ENCODE measurements at places on chromosomes 6 and 20.

- DNase-seq = no peak
Observed at GRCh38 chr6:143952947-143953701, 54.9 kb downstream of the PLAGL1 start.

- no peak for DNase-seq
Observed at GRCh38 chr20:10659651-10660601, 13.9 kb downstream of the JAG1 start.

GRCh38 chr20:1671891-1672669, 14.5 kb upstream of the SIRPG start:
- DNase-seq = no peak

GRCh38 chr6:12119085-12119588, 107.0 kb downstream of the HIVEP1 start:
- no peak for DNase-seq

DNA sequence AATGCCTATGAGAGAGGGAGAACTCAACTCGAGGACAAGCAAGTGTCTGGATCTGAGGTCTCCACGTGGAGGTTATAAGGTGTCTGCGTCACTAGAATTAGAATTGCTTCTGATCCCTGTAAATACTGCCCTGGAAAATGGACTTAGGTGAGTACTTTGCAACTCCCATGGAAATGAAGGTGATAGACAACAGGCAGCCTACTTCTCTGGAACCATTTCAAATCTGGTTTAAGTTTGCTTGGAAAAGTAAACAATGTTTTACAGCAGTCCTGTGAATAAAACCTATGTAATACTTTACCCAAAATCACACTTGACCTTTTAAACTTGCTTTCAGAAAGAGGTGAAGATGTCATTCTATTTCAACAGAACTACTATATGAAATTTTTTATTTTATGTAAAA, 70.1 kb upstream of the TENT5A start:
- DNase-seq = no peak

- DNase-seq = no peak
Observed at GRCh38 chr20:40894237-40894630, 134.4 kb upstream of the TOP1 start.

DNA sequence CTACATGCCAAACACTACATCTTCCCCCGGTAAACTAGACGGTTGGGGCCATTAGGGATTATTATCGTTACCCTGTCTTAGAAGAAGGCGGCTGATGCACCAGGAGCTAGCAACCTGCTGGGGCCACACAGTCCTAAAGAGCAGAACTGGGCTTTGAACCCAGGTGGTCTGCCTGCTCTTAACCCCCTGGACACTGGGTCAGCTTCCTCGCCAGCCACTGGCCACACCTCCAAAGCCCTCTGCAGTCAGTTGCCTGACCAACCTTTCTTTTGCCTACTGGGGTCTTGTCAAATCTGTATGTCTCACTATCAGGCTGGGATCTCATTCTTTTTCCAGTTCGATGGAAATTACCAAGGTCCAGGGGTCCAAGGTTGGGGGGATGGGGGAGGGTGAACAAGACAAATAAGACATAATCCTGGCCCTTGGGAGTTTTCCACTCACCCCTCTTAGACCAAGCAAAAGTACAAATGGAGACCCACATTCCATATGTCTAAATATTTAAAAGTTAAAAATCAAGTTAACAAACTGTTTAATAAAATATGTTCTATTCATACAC, 34.0 kb upstream of the FOXP4 start:
- DNase-seq = no peak

- no peak for DNase-seq
Observed at GRCh38 chr6:114062199-114062598, 91.3 kb upstream of the HDAC2 start.

GRCh38 chr20:41830702-41831101, 212.5 kb upstream of the CHD6 start:
- DNase-seq = no peak

DNA sequence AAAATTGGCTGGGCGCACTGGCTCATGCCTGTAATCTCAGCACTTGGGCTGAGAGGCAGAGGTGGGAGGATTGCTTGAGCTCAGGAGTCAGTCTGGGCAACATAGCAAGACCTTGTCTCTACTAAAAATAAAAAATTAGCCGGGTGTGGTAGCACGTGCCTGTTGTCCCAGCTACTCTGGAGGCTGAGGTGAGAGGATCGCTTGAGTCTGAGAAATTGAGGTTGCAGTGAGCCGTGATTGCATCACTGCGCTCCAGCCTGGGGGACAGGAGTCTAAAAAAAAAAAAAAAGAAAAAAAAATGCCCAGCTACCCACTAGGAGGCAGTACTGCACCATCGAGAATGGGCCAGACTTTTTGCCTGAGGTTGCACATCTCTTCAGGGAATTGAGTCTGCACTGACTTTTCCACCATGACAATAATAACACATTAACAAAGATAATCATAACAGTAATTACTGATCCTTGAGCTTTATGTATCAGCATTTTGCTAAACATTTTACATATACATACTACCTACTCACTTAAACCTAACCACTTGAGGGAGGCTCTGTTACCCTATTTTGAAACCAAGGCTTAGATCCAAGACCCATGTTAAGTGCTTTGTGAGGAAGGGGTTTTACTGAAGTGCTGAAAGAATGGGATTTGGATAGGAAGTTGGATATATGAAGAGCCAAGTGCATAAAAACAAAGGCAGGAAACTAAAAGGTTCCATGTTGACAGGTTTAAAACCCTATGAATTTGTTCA, 21.0 kb downstream of the SRSF3 start:
- peak; percentile 30 for DNase-seq

DNA sequence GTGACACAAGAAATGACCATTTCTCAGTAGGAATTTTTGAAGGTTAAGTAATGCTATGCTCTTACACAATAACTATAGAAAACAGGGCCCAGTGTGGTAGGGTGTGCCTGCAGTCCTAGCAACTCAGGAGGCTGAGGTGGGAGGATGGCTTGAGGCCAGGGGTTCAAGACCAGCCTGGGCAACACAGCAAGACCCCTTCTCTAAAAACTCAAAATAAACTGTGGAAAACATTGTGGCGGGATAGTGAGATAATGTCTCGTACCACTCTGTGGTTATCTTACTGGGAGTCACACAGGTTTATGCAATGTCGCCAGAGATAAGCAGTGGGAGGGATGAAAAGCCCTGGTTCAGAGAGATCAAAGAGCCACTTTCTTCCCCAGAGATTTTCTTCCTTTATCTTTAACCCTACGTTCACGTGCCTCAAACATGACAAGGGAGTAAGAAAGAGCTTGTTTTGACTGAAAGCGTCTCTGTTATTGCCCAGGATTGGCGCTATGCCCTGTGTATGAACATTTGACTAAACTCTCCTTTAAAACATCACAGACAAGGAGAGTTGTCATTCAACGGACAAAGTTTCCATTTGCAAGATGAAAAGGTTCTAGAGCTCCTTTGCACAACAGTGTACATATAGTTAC, 13.9 kb downstream of the GCM1 start:
- no peak for DNase-seq

- no peak for DNase-seq
Observed at GRCh38 chr6:35330541-35331119, 11.7 kb upstream of the PPARD start.

DNA sequence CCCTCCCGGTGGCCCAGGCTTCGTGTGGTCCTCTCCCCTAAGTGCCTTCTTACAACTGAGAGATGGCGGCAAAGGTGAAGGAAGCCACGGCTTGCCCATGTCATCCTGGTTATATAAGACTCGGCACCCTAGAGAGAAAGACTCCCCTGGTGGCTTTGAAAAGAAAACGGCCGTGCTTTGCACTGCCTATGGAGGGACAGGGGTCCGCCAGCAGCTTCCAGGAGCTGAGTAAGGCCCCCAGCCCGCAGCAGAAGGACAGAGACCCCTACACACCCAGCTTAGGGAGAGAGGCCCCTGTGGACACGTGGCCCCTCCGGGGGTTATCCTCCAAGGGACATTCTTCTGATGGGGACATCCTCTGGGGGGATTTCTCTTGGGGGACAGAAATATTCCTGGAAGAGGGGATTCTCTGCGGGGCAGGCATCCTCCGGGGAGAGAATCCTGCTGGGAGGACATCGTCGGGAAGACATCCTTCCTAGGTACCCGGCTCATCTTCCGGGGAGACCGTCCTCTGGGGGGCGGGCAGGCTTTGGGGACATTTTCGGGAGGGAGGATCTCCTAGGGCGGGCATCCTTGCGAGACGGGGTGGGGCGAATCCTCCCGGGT, 511 bp upstream of the OGFR start:
- DNase-seq = no peak

GRCh38 chr6:151475653-151476523, 17.9 kb upstream of the CCDC170 start:
- DNase-seq = peak; percentile 51

- DNase-seq = no peak
Observed at GRCh38 chr6:134034478-134034877, 17.9 kb downstream of the SLC2A12 start.

GRCh38 chr20:53413186-53413631, 180.4 kb downstream of the ZNF217 start:
- peak; percentile 53 for DNase-seq

GRCh38 chr6:26299286-26300042, 65.5 kb upstream of the BTN3A2 start:
- peak; percentile 41 for DNase-seq

DNA sequence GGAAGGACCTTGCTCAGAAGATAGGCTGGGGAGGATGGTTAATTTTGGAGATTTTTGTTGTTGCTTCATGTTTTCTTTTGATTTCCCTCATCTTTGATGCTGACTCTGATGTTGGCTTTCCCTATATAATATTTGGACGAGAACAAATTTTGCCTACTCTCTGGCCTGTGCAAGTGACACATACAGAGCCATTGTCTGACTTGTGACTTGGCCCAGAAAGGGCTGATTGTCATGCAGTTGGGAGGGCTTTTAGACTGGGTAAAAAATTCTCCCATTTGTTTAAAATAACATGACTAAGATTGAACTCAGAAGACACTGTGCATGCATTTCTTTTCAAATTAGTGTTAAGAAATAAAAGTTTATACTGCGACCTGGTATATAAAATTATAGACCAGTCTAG, 98.6 kb upstream of the SUPT3H start:
- no peak for DNase-seq

- no peak for DNase-seq
Observed at GRCh38 chr6:158962371-158962770, 37.6 kb downstream of the RSPH3 start.

DNA sequence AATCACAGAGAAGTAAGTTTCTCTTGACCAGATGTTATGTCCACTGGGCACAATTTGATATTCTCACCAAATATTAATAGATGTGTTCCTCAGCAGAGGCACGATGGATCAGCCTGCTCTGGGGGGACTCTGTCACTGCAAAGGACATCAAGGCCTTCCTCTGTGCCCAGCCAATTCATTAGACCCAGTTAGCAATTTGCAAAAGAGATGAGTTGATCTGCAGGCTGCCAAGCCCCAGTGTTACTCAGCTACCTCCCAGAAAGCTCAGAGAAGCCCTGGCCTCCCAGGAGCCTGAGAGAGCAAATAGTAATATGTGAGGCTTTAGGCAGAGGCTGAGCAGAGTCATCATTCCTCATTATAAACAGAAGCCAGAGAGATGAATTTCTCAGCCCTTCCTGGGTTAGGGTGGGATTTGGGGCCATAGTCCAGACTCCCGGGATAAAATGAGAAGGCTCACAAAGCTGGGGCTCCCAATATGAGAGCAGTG, 54.2 kb downstream of the ZNF831 start:
- DNase-seq = no peak

DNA sequence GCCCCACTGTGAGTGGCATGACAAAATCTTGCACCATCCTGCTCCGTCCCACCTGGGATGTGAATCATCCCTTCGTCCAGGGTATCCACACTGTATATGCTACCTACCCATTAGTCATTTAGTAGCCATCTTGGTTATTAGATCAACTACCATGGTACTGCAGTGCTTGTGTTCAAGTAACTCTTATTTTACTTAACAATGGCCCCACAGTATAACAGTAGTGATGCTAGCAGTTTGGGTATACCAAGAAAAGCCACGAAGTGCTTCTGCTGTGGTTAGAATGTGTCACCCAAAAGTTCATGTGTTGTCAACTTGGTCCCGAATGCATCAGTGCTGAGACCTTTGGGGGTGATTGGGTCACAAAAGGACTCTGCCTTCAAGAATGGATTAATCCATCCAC, 11.7 kb downstream of the OSER1 start:
- DNase-seq = no peak

DNA sequence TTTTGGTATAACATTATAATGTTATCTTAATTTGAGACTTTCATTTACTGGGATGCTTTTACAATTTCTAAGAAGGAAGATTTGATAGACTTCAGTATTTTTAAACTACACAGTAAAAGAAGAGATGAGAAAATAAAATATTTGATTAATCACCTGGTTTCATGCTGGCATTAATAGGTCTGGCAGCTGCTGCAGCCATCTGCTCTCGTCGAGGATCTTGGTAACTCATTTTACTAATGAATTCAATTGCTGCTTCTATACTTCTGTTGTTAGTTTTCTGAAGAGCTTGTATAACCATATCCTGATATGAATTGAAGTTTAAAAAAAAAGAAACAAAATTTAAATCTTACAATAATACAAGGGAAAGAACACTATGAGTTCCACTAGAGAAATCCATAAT, 23.0 kb downstream of the LATS1 start:
- no peak for DNase-seq

GRCh38 chr20:25135031-25135430, 53.1 kb upstream of the VSX1 start:
- no peak for DNase-seq

GRCh38 chr6:20633566-20634340, 99.5 kb downstream of the CDKAL1 start:
- no peak for DNase-seq

Measured in nephron progenitor cell (in vitro differentiated cells).